ENCODE measurements at places on chromosomes 16 and 17.

- peak; percentile 34 for DNase-seq
Observed at GRCh38 chr16:68744744-68745280, 7.7 kb downstream of the CDH1 start.

- DNase-seq = no peak
Observed at GRCh38 chr16:57960826-57961472, 10.0 kb downstream of the CNGB1 start.

GRCh38 chr17:27856676-27857432, 36.3 kb downstream of the LYRM9 start:
- no peak for DNase-seq

DNA sequence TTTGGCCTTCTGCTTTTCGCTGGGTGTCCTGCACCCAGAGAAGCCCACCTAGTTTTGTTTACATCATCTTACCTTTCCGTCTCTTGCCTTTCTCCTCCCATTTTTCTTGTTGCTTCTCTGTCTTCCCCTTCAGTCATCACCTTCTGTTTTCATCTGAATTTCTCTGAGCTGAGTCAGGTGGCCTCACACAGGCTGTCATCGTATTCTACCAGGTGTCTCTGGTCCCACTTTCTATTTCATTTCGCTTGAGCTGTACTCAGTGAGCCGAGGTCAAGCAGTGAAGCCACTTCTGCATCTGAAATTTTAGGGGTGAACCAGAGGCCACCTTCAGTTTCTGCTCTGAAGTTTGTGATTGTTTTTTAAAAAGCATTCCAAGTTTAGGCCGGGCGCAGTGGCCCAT, 9.7 kb downstream of the CRAMP1 start:
- DNase-seq = no peak

- no peak for DNase-seq
Observed at GRCh38 chr17:63481488-63481870, 4.6 kb downstream of the ACE start.

DNA sequence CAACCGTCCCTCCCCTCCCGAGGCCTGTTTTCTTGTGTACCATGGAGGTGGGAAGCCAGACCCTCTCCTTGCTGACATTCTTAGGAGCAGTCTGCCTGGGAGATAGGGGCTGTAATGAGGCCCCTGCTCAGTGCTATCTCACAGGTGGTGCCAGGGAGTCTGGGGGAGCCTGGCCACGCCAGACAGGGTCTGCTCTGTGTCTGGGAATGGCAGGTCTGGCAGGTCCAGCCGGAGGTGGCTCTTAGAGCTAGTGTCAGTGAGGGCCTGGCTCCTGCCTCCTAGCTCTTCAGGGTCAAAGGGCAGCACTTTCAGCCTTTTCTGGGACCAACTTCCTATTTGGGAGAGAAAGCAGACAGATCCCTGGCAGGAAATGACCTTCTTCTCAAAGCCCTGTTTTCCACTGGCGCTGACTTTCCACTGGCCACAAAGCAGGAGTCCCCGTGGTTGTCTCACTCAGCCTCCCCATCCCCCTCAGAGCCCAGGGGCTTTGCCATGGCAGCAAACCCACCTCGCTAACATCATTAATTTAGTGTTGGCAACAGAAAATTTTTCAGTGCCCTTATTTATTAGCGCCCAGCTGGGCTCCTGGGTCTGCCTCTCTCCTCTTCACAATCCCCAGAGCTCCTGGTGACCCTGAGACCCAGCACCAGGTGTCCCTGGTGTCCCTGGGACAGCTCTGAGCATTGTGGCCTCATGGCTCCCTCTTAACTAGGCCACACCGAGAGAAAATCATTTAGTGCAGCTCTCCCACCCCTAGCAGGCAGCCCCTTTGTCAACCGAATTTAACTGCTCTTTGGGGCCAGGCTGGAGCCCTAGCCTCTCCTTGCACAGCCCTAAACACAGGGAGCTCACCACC, 24.0 kb upstream of the DOK4 start:
- no peak for DNase-seq

DNA sequence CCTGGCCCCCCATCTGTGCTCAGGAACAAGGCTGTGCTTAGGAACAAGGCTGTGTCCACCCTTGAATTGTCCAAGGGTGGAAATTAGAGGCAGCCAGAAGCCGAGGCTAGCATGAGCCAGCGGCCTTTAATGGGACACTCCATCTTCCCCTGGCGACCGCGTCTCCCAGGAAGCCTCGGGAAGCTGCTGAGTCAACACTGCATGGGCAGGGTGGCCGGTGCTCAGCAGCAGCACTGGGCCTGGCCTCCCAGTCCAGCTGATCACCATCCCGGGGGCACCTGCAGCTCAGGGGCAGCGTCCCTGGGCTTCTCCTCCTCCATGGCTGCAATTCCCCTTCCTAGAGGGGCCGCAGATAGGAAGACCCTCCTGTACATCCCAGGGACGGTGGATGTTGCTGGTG, 180.8 kb downstream of the ENGASE start:
- DNase-seq = no peak

DNA sequence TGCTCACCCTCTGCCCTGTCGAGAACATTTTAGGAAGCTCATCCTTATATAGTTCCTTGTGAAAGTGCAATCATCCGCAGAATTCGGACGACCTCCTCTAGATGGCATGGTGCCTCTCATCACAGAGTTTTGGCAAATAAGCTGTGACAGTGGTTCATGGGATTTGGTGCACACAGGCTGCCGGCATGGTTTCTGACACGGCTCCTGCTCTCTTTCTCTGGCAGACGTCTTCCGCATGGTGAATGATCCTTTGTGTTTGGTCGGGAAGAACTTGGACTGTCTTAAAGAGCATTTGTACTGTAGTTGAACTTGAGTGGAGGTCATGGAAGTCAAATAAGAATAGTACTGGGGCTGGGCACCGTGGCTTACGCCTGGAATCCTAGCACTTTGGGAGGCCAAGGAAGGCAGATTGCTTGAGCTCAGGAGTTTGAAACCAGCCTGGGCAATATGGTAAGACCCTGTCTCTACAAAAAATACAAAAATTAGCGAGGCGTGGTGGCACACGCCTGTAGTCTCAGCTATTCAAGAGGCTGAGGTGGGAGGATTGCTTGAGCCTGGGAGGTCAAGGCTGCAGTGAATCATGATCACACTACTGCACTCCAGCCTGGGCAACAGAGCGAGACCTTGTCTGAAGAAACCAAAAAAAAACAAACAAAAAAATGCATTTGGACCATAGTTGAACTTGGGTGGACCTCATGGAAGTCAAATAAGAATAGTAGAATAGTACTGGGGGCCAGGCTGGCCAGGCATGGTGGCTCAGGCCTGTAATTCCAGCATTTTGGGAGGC, 34.7 kb upstream of the NAT9 start:
- no peak for DNase-seq

GRCh38 chr16:84369105-84369504, 767 bp downstream of the ATP2C2 start:
- no peak for DNase-seq

GRCh38 chr17:60639019-60639330, 38.7 kb upstream of the BCAS3 start:
- DNase-seq = no peak

DNA sequence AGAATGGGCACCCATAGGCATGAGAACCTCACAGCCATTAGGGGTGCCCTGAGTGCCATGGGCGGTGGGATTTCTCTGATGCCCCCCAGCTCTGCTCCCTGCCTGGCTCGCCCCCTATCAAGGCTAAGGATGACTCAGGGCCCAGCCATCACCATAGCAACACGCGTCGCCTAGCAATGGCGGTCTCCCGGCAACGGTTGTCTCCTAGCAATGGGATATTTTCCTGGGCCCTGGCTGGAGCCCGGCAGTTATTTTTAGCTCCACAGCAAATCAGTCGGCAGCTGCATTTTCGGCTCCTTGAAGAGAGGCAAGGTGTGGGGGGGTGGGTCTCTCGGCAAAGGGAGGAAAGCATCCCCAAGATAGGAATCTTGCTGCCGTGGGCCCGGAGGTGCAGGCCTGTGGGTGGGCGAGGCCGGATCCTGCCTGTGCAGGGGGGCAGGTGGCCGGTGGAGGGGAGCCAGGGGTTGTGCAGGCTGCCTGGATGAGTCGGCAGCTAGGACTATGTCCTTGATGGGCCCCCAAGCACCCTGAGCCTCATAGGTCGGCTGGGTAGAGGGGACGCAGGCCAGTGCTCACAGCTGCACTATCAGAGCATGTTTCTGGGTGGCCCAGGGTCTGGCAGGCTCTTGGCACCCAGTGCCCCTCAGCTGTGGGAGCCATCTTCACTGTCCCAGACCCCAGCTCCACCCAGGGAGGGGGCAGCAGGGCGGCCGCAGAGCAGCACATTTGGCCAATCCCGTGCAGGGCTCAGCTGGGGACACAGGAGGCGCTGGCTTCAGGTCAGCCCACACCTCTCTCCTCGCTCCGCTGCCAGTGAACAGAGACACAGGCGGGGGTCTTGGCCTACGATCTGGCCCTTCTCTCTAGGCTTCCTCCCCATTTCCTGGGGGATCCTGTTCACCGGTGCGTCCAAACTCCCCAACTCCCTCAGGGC, 4.2 kb upstream of the FBXL16 start:
- DNase-seq = peak; percentile 52

- peak; percentile 69 for DNase-seq
Observed at GRCh38 chr17:28901866-28902818, 737 bp downstream of the DHRS13 start.

DNA sequence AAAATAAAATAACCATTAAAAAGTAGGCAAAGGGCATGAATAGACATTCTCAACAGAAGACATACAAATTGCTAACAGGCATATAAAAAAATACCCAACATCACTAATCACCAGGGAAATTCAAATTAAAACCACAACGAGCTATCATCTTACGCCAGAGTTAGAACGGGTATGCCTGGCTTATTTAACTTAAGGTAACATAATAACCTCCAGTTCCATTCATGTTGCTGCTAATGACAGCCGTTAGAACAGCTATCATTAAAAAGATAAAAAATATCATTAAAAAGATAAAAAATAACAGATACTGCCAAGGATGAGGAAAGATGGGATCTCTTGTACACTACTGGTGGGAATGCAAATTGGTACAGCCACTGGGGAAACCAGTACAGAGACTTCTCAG, 89.3 kb downstream of the GAS7 start:
- no peak for DNase-seq

GRCh38 chr17:61091096-61091495, 308.5 kb upstream of the TBX2 start:
- DNase-seq = no peak

DNA sequence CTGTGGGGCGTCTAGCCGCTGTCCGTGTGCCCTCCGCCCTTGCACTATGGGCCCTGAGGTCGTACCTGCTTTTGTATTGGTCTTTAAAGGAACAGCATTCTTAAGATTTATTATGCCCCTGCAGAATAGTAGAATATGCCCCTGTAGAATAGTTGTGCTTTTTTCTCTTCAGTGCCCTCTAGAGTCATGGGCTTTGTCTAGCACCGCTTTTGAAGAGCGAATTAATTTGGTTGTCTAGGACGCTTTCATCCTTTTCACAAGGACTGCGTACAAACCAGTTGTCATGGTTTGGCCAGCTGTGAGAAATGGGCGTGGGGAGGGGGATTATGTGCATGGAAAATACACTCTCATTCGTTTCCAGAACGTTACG, 621 bp downstream of the CEP95 start:
- peak; percentile 90 for DNase-seq

DNA sequence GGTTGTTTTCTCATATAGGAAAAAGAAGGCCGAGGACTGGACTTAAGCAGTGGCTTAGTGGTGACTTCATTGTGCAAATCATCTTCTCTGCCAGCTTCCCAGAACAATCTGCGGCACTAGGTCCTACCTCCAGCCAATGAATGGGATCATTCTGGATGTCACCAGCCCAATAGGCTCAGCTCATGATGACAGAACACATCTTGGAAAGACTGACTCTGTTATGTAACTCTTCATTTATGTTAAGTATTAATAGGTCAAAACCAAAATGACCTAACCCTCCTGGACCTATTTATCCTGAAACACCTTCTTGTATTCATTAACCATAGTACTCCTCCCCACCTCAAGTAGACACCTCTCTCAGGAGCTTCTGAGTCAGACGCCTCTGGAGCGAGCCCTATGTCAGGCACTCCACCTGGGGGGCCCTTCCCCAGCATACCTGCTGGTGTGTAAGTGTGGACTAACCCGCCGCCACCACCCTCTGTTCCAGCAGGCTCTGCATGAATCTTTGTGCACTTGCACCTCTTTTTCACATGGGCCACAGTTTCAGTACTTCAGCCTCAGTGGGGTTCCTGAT, 7.2 kb downstream of the ARL2BP start:
- DNase-seq = no peak

- peak; percentile 26 for DNase-seq
Observed at GRCh38 chr17:80270836-80271235, 10.2 kb downstream of the RNF213 start.

GRCh38 chr17:38914741-38915638, 10.4 kb upstream of the LASP1NB start:
- DNase-seq = no peak

DNA sequence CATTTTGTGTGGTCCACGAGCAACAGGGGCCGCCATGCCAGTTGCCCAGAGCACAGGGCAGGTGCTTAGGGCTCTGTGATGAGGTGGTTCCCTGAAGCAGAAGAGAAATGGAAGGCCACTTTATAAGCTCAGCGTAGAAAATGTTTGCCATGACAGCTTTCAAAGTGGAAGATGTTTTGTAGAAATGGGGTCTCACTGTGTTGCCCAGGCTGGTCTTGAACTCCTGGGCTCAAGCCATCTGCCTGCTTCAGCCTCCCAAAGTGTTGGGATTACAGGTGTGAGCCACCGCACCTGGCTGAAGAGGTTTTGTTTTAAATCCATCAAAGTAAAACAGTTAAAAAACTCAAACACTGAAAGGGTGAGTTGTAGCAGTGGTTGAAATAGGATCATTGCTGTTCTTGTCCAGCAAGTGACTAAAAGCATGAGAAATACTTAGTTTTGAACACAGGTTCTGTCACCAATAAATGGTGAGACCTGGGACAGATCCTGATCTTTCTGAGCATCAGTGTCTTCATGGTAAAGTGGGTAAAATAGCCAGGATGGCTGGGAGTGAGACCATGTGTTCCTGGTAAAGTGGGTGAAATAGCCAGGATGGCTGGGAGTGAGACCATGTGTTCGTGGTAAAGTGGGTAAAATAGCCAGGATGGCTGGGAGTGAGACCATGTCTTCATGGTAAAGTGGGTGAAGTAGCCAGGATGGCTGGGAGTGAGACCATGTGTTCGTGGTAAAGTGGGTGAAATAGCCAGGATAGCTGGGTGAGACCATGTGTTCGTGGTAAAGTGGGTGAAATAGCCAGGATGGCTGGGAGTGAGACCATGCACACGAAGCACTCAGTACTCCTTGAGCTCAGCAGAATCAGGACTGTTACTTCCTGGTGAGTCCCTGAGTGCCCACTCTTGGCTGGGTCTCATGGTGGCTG, 46.0 kb downstream of the BANP start:
- DNase-seq = no peak

DNA sequence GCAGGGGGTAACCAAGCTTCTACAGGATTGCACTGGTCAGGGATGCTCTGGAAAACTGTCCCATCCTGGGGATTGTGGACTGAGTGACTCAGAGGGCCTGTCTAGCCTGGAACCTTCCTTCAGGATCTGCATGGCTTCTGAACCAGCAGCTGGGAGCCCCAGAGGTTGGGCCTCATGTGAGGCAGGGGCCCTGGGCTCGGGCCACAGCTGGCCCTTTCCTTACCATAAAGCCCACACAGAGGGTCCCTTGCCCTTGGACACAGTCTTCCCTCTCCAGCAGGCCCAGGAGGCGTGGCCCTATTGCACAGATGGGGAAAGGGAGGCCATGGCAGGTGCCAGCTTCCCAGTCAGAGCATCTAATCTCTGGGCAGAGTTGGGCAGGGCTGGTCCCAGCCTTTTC, 30.5 kb downstream of the ADCY7 start:
- no peak for DNase-seq
